GM12878 (cell line): ENCODE measurements at places on chromosomes 11 and 22. TPM values are rescaled to one million over a fixed set of nuclear protein-coding genes. Genes with fewer than 3 reads are reported as not detected.
A peak's percentile ranks its signal among the peaks of the same experiment; 100 is the strongest.

DNA sequence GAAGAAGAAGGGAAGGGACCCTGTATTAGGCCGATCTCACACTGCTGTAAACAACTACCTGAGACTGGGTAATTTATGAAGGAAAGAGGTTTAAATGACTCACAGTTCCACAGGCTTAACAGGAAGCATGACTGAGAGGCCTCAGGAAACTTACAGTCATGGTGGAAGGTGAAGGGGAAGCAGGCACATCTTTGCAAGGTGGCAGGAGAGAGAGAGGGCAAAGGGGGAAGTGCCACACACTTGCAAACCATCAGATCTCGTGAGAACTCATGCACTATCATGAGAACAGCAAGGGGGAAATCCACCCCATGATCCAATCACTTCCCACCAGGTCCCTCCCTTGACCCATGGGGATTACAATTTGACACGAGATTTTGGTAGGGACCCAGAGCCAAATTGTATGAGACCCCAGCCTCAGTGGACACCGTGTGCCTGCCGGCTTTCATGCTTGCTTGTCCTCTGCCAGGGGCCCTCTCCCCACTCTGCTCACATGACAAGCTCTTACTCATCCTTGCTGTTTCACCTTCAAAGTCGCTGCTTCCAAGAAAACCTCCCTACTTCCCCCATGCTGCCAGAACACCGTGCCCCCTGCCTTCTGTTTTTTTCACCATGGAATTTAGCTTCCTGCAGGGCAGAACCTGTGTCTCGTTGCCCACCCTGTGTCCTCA lies 23.3 kb upstream of the PPFIA1 start:
- DNase-seq = no peak

- no peak for DNase-seq
These were observed 79.5 kb downstream of the ST3GAL4 start for GRCh38 chr11:126434950-126435335.

- DNase-seq = no peak
These were observed 461.8 kb downstream of the BRD1 start for GRCh38 chr22:49365910-49366309.

- no peak for DNase-seq
These were observed 23.0 kb upstream of the KCNJ11 start for GRCh38 chr11:17411418-17411817.

DNA sequence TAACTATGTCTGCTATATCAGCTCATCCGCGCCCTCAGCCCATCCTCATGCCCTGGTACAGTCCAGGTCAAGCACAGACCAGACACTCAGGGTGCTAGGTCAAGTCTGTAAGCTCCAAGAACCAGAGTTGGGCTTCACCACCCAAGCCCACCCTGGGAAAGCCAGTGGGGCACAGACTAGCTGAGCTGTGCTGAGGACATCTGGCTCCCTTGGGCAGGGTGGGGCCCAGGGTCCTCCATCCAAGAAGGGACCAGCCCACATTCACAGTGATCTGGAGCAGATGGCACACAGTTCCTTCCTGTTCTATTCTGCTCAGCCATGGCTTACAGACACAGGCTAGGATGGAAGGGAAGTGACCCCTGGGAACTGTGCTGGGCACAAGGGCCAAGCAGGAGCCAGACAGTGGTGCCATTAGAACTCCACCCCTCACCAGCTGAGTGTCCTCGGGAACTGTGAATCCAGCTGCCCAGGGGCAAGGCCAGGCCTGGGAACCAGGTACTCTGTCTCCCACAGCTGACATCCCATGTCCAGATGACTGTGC lies 9.1 kb downstream of the P2RY6 start:
- DNase-seq = no peak

KRTAP5-1 gene
- not detected in 2 replicates for total RNA-seq

- DNase-seq = no peak
These were observed 11.2 kb downstream of the C11orf58 start for GRCh38 chr11:16749666-16750065.

GRCh38 chr11:62601122-62601371 lies 618 bp downstream of the MTA2 start:
- DNase-seq = no peak

GRCh38 chr11:45646275-45646927 lies 19.0 kb downstream of the CHST1 start:
- peak; percentile 7 for DNase-seq

CCDC89 gene
- not detected in 2 replicates for total RNA-seq

DNA sequence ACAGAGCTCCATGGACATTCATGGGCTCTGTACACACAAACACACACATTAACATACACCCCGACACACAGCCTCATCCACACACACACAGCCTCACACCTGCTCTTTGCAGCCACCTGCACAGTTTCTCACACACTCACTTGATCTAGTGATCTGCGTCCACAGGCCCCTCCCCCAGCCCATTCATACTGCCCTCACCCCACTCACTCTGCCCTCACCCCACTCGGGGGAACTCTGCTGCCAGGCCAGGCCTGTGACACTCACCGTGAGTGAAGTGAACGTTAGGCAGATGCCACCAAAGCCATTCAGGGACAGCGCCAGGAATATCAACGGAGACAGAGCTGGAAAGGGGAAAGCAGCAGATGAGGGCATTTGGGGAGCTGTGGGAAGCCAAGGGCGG lies 15.0 kb downstream of the SLC43A1 start:
- no peak for DNase-seq

FAM89B gene
- 28.5 and 29.6 TPM in 2 replicates for total RNA-seq

TOB2 gene
- total RNA-seq = 30.6 and 32.0 TPM in 2 replicates

DNA sequence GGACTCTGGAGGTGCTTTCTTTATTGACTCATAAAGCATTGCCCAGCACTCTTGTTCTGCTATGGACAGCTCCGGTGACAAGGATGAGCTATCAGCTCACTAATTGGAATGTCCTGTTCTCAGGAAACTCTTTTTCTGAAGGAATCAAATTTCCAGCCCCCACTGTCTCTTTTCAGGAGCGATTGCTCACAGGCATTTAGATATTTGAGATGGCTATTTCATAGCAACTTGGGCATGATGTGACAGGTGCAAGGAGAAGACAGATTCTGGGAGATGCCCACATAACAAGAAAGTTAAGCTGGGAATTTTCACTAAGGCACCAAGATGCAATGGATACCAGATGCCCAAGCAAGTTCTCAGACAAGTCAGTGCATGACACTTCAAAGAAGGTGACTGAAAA lies 123.4 kb upstream of the CSNK2A3 start:
- DNase-seq = no peak

DNA sequence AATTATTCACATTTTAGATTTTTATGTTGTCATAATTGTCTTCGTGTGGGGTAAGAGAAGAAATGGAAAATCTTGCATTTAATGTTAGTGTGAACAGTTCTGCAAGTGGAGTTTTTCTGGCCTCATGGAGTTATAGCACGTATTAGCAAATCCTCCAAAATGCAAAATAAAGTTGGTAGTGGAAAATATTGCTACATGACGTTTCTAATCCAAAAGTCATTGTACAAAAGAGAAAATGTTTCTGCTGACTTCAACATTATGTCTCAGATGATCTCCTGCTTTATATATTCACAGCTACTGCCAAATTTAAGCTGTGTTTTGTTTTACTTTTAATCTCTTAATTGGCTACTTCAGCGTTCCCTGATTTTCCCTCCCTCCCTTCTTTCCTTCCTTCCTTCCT lies 1804.0 kb upstream of the RAG2 start:
- DNase-seq = no peak

DNA sequence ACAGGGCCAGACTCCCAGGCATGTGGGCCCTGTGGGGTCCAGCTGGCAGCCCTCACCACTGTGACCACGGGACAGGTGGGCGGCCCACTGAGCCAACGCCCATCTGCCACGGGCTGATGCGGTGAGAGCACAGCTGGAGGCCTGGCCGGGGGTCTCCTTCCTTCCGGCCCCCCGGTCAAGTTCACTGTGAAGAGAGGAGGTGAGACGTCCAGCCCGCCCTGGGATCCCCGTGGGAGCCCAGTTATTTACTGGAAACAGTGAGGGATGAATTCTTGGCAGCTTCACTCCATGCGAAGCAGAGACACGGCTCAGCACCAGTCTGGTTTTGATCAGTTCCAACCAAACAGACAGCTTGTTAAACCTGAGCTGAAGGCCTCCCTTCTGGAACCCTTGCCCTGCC lies 38.7 kb downstream of the WNT11 start:
- DNase-seq = no peak

DNA sequence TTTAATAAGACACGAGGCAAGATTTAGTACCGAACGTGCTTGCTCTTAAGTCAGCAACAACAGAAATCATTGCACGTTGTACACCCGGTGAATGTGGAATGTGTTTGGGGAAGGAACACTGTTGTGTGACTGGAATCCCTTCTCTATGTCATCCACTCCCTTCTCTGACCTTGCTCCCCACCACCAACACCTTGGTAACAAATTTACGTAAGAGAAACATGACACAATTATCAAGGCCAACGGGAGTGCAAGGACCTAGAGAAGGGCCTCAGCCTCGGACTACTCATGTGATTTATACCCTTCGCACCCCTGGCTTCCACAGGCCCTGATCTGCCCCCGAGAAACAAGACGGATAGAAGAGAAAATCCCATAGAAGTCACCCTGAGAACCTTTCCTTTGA lies 236.2 kb downstream of the LARGE1 start:
- no peak for DNase-seq

DNA sequence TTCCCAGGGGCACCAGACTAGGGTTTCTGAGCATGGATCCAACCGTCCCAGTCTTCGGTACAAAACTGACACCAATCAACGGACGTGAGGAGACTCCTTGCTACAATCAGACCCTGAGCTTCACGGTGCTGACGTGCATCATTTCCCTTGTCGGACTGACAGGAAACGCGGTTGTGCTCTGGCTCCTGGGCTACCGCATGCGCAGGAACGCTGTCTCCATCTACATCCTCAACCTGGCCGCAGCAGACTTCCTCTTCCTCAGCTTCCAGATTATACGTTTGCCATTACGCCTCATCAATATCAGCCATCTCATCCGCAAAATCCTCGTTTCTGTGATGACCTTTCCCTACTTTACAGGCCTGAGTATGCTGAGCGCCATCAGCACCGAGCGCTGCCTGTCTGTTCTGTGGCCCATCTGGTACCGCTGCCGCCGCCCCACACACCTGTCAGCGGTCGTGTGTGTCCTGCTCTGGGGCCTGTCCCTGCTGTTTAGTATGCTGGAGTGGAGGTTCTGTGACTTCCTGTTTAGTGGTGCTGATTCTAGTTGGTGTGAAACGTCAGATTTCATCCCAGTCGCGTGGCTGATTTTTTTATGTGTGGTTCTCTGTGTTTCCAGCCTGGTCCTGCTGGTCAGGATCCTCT lies 709 bp downstream of the MRGPRX4 start:
- DNase-seq = no peak

GRCh38 chr22:36358533-36359469 lies 29.0 kb downstream of the MYH9 start:
- DNase-seq = peak; percentile 86

GRCh38 chr11:75135021-75135650 lies 15.8 kb upstream of the SLCO2B1 start:
- no peak for DNase-seq

GRCh38 chr22:27878541-27878940 lies 40.5 kb downstream of the PITPNB start:
- DNase-seq = no peak

SCGB2A2 gene
- total RNA-seq = not detected in 2 replicates

OR51I1 gene
- not detected in 2 replicates for total RNA-seq

DNA sequence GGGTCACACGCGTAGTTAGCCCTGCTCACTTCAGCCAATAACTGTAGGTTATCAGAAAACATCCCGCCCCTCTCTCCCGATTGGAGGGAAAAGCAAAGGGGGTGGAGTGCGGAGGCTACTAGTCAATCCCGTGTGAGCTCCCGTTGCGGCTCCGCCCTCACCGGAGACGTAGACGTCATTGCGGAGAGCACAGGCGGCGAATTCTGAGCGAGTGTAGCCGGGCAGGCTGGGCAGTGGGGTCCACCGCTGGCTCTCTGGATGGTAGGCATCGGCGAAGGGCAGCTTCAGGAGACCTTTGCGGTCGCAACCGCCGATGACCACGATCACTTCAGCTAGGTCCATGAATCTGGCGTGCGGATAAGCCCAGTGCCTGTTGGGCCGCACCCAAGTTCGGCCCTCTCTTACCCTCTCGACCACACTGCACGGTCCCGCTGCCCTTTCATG lies 4.7 kb downstream of the KLHL35 start:
- no peak for DNase-seq

DNA sequence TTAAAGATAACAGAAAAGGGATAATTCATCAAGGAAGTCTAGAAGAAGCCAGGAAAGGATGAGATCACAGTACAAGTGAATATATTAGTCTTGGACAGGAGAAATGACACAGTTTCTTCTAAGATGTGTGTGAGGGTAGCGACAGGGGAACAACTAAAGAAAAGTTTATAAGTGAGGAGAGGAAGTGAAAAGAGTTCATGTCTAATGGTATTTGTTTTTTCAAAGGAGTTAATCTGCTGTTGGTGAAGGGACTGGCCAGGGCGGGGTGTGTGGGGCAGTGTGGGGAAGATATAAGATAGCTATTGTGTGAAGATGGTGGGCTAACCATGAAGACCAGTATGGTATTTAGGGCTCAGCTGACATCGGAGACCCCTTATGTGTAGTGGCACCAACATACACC lies 7.6 kb upstream of the PPFIBP2 start:
- DNase-seq = no peak

DNA sequence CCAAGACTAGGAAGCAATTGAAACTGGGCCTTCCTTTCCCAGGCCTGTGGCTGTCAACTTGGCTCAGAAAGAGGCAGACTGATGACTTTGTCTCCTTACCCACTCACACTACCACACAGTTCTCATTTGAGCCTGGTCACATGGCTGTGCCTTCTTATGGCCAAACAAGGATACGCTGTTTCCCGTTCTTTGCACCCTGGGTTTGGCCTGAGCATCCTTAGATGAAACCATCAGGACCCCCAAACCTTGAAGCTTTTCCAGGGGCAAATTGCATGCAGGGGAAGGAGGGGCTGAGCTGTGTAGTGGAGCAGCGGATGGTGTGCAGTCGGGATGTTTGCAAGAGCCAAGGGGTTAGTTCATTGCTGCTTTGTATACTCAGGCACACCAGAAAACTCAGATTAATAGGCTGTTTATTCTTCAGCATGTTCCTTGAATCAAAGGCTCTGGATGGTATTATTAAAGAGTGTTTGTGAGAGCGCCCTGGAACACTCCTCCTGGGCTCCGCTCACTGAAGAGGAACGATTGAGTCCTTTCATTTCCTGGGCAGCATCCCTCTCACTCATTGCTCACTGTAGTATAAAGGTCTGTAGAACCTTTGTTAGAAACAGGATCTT lies 69.8 kb downstream of the ARFGAP2 start:
- no peak for DNase-seq

DNA sequence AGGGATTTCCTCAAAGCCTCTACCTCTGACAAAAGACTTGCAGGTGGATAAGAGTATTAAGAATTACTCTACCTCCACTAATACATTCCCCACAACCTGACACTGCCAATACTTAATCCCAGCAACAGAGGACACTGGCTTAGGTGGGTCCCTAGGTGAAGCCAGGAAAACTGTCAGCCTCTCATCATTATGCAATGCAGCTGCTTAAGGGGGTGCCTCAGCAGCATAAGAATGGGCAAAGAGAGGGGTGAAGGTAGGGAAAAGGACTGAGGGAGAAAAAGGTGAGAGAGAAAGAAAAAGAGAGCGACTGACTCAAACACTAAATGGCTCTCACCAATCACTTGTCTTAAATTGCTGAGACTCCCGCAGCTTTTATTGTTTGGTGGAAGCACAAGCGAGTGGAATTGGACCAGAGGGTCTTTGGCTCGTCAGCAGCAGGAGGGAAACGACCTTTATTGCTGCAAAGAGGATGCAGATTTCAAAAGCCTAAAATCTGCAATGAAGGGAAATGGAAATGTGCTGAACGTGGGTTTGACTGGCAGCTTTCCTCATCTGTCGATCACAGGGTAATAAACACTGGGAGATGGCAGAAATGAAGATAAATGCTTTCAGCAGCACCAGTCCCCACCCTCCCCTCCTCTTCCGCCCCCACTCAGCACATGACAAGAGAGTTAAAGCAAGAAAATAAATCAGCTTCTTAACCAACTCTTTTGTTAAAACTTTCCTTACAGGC lies 64.9 kb upstream of the CHRM4 start:
- no peak for DNase-seq

LBHD1 gene
- total RNA-seq = 12.0 and 12.6 TPM in 2 replicates
